ENCODE measurements at places on chromosomes 11 and 22. TPM values are rescaled to one million over a fixed set of nuclear protein-coding genes. Genes with fewer than 3 reads are reported as not detected.

DNA sequence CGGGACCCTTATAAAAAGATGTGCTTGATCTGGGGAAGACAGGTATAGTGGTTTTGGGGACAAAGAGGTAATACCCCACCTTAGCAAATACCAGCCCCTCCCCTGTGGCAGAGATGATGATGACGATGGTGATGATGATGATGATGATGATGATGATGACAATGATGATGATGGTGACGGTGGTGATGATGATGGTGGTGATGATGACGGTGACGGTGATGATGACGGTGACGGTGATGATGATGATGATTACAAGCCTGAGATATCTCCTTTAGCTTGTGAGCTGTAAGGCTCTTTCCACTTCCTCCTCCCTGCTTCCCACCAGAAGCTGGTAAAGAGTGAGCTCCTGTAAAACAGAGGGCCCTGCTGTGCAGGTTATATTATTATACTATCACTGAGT, 89.5 kb upstream of the TMEM45B start:
- DNase-seq, result no peak

Gene ZBED5
- polyA plus RNA-seq, result 121 TPM

DNA sequence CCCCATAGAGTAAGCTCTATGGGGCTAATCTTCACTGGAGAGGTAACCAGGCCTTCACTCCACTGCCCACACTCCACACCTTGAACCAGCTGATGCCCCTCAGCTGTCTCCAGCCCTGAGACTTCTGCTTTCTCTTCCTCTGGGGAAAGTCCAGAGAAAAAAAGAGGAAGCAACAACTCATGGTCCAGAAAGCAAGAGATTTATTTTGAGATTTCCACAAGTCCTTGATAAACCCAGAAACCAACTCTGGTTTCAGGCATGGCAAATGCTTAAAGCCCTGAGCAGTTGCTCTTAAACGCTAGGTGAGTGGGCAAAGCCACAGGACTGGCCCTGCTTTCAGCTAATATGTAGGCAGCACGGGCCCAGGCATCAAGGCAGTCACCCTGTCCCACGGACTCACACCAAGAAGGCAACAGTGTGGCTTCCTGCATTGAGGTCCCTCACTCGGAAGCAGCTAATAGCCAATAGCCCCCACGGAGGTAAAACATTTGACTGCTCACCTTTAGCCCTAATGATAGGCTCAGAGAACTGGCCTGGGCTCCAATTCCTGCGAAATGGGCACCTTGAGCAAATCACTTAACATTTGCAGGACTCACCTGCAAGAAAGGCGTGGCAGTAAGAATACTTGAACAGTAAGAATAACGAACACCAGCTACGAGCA, 4.3 kb downstream of the CYB561A3 start:
- no peak for DNase-seq

Gene BATF2
- polyA plus RNA-seq, result 3.5 TPM

Gene GAL3ST3
- polyA plus RNA-seq, result 0.34 TPM

DNA sequence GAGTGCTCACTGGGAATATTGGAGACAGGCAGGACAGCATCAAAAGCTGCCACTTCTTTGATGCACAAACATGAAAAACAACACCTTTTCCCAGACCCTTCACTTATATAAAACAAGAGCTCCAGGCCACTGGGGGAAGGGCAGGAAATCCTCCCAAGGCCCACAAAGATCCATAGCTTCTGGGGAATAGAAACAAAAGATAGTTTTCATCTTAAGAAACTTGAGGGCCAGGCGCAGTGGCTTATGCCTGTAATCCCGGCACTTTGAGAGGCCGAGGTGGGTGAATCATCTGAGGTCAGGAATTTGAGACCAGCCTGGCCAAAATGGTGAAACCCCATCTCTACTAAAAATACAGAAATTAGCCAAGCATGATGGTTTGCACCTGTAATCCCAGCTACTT, 15.3 kb downstream of the RTL6 start:
- DNase-seq, result no peak

DNA sequence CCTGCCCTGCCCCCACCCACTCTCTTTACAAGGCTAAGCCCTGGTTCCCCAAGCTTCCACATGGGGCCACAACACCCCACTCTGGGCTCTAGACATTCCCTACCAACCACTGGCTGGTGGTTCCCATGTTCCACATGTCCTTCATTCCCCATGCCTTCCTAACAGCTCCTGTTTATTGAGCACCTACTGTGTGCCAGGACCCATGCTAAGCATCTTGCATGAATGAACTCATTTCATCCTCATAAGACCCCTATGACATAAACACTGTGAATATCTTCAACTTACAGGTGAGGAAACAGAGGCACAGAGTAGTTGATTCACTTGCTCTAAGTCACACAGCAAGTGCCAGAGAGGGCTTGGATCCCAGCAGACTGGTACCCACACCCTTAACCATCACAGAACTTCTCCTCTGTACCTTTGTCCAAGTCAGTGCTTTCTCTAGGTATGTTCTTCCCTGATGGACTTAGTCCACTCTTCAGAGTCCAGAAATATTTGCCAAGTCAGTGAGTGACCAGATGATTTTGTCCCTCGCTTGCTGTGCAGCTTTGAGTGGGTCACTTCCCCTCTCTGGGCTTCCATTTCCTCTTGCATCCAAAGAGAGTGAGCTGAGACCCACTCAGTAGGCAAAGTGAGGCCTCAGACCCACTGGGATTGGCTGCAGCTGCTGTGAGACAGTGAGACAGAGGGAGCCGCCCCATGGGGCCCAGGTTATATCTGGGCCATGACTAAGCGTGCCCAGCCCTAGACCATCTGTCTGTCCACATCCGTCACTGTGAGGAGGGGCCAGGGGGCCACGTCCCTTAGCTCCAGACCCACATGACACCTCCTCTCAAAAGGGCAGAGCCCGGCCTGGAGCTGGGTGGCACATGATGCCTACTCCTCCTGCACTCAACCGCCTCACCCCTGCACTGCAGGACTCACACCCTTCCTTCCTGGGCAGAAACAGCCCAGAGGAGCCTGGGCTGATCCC, 132.4 kb downstream of the MN1 start:
- DNase-seq, result peak; percentile 40

Gene TEX54
- polyA plus RNA-seq, result not detected

DNA sequence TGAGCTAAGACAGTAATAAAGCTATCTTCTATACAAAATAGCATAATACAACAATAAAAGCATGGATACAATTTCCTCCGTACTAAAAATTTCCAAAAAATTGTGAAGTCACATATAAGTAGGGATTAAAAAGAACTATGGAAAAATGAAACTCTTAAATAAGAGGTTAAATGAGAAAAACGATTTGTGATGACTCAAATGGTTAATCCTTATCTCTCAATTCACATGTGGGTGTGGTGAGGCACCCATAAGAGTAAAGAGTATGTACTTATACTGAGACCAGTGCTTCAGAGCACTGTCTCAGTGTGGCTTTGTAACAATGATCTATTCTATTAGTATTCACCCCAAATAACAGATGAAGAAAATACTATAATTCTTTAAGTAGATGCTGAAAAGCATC, 25.0 kb upstream of the CCDC34 start:
- DNase-seq, result no peak

GRCh38 chr11:44275241-44275640, 34.7 kb downstream of the ALX4 start:
- DNase-seq, result no peak

- DNase-seq, result no peak
These were observed 2.6 kb downstream of the ALG12 start for GRCh38 chr22:49915610-49916009.

Gene SPDYC
- polyA plus RNA-seq, result not detected

GRCh38 chr11:65636108-65637031, 1.5 kb upstream of the SIPA1 start:
- DNase-seq, result peak; percentile 73

Gene SHANK3
- 37.5 TPM for polyA plus RNA-seq

- no peak for DNase-seq
These were observed 49.9 kb upstream of the CDON start for GRCh38 chr11:126112547-126112946.

DNA sequence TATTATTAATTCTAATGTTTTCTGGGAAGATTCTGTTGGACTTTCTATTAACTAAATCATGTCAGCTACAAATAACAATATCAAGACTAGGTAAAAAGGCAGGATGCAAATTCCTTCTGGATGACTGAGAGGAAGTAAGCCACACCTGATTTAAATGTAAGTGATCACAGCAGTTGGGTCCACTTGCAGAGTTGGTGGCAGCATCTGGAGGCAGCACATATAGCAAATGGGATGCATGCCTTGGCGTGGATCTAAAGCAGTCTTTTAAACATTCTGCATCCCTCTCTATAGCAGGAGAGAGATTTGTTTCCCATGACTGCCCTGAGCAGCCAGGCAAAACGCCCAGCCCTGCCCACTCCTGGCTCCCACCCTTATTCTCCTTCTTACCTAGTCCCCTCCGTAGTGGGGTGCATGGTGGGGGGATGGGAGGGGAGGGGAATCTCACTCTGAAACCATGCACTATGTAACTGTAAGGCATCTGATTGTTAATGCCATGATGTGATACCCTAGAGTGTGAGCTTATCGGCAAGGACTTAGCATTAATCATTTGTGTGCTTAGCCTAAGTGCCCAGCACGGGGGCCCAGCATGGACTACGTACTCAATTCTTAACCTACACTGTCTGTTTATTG, 130.3 kb downstream of the EFCAB6 start:
- DNase-seq, result no peak

- peak; percentile 80 for DNase-seq
These were observed 1.3 kb downstream of the PPP1R14B start for GRCh38 chr11:64245401-64245796.

GRCh38 chr11:111814557-111815320, 48.5 kb upstream of the PPP2R1B start:
- DNase-seq, result no peak

Gene LPXN
- 10.4 TPM for polyA plus RNA-seq

Gene COX8A
- polyA plus RNA-seq, result 151 TPM

DNA sequence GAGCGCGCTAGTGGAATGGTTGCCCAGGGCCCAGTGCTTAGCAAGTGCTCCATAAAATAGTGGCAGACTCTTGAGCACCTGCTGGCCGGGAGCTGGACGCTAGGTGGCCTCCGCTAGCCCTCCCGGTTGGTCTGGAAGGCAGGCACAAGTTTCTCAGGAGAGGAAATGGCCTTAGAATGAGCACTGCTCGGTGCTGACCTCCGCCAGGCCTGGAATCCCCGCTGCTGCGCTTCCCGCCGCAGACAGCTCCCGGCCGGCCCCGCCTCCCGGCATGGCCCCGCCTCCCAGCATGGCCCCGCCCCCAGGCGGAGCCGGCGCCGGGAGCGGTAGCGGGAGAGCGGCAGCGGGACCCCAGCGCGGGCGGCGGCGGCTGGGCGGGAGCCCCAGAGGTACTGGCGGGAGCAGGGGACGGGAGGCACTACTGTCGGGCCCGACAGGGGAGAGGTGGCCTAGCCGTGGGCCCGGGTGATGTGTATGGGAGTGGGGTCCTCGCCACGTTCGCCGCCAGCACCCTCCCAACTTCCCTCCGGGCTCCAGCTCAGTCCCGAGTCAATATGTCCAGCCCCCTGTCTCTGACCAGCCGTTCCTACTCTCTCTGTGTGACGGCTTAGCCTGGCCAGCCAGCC, at the start of gene SIPA1:
SIPA1 (plus strand) TSS at position 308 of the 626 bp plus-strand sequence. CDS start 2,821 bp downstream, outside the sequence.
- peak; percentile 67 for DNase-seq

Gene OR51B2
- polyA plus RNA-seq, result not detected

Gene GGA1
- 71.2 TPM for polyA plus RNA-seq

Gene SCO2
- not detected for polyA plus RNA-seq

DNA sequence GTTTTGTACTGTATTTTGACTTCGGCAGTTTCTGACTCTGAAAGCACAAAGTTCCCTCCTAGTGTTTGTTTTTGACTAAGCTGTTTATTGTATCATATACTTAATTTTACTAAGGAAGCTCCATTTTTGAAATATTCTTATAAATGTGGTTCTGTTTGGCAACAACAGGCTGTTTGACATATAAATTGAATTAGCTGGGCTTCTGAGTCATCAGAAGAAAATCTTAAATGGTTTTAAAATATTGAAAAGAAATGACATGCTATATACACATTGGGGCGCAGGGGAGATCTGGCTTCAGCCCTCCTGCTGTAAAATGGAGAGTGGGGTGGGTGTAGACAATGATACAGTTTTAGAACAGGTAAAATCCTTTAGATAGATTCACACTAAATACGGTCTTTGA, 38.6 kb downstream of the SHISA8 start:
- DNase-seq, result no peak

Gene KCNK4
- polyA plus RNA-seq, result not detected

Gene PYGM
- polyA plus RNA-seq, result 3.1 TPM

Measured in left lung (tissue), 14 donors.